ENCODE measurements at places on chromosomes 12 and 14.

DNA sequence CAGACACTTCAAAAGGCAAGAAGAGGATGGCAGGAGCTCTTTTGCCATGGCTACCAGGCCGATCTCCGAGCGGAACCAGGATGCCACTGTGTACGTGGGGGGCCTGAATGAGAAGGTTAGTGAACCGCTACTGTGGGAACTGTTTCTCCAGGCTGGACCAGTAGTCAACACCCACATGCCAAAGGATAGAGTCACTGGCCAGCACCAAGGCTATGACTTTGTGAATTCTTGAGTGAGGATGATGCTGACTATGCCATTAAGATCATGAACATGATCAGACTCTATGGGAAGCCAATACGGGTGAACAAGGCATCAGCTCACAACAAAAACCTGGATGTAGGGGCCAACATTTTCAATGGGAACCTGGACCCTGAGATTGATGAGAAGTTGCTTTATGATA, 9.8 kb downstream of the GARIN2 start:
- no peak for DNase-seq

DNA sequence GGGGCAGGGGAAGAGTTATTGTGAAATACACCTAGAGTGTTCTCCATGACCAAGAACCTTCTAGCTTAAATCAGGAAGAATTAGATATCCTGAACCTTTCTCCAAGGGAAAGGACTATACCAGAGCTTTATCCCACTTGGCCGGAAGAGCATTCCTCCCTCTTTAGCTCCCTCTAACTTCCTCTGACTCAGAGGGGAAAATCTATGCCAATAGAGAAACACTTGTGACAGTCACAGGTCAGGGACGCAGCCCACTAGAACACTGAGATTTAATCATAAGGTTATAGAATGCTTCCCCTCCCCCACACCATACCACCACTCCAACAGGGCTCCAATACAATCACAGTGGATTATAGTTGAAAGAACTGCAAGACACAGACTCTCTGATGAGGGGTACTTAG, 55.4 kb upstream of the RFX4 start:
- DNase-seq: no peak

DNA sequence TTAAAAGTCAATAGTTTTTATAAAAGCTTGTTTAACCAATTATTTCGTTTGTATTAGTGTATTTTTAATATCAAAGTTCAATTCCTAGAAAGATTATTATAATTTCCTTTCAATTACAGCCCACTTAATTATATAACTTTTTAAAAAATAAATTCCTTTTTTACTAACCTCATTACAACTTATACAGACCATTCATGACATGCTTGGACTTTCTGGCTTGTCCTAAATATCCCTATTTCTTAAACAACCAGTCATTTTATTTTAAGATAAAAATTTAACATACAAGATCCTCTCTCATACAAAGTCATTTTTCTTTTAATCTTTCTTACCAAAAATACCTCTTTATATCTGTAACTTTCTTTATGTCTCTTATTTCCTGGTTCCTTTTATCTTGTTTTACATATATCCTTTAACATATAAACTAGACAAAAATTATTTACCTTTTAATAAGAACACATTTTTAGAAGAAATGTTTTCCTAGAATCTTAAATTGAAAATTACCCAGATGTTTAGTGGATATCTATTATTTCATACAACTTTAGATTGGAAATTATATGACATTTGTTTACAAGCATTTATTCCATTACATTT, 10.4 kb upstream of the TMEM263 start:
- DNase-seq: no peak

DNA sequence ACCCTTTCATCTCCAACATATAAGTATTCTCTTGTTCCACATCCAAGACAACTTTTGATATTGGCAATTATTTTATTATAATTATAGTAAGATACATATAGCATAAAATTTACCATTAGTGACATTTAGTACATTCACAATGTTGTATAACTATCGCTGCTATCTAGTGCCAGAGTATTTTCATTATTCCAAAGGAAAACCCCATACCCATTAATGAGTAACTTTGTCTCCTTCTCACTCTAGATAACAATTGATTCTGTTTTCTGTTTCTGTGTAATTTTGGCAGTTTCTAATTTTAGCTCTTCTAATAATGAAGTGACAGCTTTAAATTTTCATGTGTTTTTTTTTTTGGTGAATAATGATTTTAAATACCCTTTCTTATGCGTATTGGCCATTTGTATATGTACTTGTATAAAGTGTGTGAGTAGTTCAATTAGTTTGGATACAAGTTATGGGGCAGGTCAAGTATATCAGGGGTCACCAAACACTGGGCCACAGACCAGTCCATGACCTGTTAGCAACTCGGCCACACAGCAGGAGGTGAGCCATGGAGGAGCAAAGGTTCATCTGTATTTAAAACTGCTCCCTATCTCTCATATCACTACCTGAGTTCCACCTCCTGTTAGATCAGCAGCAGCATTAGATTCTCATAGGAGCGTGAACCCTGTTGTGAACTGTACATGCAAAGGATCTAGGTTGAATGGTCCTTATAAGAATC, 97.2 kb upstream of the SYT1 start:
- no peak for DNase-seq

DNA sequence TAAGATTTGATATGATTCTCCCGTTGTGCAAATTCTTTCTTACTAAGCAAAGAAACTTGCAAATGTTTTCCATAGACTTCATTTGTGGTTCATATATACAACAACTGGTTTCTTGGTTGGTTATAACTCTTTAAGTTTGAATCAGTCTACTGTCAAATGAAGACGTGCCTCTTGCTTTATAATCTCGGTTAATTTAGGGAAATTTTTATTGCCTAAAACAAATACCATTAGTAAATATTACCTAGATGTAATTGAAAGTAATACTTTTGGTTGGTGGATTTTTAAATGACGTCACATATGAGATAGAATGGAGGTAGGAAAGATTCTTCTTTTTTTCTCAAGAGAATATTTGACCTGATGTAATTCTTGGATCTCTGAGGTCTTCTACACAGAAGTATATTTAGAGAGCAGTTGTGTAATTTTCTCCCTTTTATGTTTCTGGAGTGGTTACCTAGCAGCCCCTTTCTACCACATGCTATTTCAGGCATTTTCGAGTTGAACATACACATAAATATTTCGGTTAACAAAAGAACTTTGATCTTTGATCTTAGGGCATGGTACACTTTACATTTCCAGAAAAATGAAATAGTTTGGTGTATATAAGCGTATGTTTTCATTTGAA, 1.7 kb downstream of the ATF7IP start:
- peak; percentile 66 for DNase-seq
